ENCODE measurements at places on chromosomes 1 and 21.

DNA sequence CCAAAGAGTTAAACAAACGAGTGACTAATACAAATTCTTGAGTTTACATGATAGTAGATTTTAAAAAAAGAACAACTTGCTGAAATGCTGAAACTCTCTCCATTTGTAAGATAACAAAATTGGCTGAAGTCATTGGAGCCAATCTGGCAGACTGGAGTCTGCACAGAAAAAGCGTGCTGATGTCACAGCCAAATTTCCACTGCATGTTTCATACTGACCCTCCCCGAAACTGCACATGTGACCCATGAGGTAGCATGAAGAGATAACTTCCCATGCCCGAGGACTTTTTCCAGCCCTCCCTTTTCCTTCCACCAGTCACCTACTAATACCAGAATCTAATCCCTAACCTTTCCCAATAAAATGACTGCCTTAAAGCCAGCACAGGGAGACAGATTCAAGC is 1.2 kb upstream of the LELP1 start:
- no peak for DNase-seq

GRCh38 chr1:228181645-228182034 is 16.0 kb downstream of the IBA57 start:
- DNase-seq = no peak

DNA sequence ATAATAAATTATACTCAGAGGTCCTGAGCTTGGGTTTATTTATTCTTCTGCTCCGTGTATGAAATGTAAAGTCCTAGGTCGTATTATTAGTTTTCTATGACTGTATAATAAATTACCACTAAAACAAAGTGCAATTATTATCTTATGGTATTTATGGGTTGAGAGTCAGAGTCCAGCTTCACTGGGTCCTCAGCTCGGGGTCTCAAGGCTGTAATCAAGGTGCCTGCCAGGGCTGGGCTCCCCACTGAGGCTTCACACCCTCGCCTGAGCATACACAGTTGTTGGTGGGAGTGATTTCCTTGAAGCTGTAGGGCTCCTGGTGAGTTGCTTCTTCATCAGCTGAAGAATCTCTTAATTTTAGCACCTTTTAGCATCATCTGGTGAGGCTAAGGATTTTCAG is 15.2 kb downstream of the UBASH3A start:
- no peak for DNase-seq

DNA sequence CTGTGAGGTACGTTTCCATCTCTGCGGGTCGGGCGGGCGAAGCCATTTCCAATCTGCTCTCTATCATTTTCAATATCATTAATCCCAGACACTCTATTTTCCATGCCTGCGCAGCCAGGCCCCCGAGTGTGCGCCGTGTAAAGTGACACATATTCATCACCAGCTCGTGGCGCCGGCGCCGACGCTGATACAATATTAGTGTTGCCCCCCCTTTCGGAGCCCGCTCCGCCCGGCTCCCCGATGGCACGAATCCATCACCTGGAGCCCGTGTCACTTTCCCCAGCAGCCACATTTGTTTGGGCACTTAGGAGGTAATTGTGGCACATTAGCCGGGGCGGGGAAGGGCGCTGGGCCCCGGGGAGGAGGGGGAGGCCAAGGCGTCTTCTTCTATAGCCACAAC is 33.7 kb upstream of the DMBX1 start:
- DNase-seq = no peak

GRCh38 chr21:42041711-42042110 is 29.4 kb upstream of the UMODL1 start:
- no peak for DNase-seq

DNA sequence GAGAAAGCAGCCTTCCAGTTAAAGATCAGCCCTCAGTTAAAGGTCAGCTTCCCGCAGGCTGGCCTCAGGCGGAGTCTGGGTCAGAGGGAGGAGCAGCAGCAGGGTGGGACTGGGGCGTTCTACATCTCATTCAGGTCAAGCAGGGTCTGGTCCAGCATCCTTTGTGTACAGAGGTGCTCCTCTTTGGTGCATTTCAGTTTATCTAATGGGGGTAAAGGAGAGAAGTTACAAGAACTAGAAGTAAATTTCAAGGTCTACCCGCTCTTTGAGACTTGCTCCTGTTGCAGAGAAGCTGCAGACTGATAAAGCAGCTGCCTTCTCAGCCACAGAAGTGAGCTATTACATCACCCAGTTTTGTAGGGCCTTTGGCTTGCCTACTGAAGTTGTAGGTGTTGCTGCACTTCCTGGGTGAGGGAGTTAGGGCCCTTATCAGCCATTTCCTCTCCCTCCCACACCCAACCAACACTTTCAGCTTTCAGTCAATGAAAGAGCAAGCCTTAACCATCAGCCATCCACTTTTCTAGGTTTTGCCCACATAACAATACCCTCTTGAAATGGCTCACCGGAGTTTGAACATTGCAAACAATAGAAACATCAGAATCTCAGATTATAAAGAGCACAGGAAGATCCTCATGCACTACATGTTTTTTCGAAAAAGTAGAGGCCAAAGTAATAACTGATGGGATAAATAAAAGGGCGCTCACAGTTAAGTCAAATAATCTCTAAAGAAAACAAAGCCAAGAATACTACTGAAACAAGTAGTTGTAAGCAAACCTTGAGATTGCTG is 2.8 kb upstream of the NUP210L start:
- peak; percentile 24 for DNase-seq

GRCh38 chr21:31801551-31802219 is 69.8 kb upstream of the SCAF4 start:
- DNase-seq = no peak

- no peak for DNase-seq
Observed at GRCh38 chr1:53343831-53344668, 16.2 kb upstream of the LRP8 start.

GRCh38 chr1:222390181-222390580 is 157.7 kb downstream of the HHIPL2 start:
- DNase-seq = no peak

DNA sequence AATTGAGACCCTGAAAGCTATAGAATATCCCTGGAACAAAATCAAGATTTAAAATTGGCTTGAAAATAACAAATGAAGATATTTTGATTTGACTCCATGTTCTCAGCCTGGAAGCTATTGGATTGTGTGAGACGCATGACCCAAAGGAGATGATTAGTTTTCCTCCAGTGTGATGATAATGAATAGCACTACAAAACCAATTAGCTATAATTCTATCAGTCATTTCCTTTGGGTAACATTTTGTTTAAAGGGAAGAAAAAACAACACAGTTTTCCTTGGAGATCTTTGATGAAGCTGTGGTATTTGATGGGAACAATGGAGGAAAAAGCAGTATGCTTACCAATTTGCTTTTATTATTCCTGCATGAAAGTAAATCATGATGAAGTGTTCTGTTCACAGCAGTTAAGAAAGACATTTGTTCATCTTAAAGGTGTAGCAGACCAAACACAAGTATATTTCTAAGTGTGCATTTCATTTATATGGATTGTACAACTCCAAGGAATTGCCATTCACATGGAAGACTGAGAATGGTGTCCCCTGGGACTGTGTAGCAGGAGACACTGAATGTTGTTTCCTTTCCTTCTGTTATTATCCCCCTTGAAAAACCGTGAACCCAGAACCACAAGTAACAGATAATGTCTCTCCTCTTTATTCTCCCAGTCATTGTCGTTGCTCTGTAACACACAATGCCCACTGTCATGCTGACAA is 111.4 kb downstream of the CACHD1 start:
- DNase-seq = no peak

DNA sequence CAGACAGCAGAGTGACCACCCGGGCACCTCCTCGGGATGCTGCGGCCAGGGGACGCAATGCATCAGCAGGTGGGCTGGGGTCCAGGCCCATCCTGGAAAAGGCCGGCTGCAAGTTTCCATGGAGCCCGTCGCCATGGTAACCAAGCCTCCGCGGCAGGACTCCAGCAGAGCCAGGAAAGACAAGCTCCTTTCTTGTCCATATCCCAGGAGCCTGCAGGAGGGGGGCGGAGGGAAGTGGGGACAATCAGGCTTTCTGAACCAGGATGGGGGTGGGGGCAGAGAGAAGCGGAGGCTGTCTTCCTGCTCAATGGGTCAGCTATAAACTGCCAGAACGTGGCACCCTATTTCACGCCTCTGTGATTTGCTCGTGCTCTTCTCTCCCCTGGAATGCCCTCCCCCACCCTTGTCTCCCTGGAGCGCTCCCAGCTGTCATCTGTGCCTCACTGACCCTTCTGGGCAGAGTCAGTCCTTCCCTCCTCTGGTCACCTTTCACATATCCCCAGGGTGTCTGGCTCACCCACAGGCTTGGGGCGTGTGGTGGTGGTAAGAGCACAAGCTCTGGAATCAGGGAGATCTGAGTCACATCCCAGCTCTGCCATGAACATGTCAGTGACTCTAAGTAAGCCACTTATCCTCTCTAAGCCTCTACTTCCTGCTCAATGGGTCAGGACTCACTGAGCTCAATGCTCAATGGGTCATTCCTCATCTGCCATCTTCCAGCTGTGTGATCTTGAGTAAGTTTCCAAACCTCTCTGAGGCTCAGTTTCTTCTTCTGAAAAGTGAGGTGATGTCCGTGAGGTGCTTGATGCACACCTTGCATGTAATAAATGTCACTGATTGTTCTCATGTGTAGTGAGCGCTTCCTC is 58.9 kb upstream of the LAPTM5 start:
- peak; percentile 65 for DNase-seq

- DNase-seq = no peak
Observed at GRCh38 chr1:57162607-57163261, 196.9 kb upstream of the C8B start.

DNA sequence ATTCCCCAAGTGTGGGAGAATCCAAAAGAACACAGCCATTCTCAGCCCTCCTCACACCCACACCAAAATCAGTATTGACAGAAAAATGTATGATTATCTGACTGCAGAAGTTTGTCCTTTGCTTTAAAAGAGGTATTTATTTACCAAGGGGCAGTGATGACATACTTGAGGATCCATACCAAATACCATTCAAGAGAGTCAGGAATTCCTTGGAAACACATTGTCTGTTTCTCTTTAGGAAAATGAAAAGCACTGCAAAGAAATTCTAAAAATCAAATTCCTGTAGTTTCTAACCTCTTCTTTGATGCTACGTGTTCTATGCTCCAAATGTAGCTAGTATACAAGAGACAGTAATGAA is 509.6 kb upstream of the CXADR start:
- DNase-seq = no peak

DNA sequence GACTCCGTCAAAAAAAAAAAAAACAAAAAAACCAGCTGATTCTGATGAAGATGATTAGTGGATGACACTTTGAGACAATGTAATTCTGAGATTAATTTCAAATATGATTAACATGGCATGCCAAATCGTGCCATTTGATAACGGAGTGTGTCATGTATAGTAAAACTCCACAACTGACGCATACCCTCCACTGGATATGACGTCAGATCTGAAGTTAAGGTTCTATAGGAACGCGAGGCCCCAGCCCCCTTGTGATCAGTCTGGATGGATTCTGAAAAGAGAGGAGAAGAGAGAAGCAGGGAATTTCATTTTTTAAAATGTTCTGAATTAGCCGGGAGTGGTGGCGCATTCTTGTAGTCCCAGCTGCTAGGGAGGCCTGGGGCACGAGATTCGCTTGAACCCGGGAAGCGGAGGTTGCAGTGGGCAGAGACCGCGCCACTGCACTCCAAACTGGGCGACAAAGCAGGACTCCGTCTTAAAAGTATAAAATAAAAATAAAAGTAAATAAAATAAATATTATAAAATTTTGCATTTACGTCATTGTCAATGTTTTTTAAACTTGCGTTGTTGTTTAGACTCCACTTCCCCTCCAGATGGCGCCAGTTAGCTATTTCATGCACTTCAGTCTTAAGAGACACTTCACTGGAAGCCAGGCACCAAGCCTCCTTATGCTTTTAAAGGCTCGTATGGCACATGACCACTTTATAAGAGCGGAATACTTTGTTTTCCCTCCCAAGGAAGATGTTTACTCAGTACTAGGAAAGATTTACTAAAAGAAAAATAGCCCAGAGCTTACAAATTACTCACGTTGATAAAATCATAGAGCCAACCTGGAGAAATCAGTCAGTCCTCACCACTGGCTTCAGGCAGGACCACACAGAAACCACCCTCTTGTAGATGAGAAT is 65.5 kb downstream of the UBE2U start:
- peak; percentile 55 for DNase-seq

- no peak for DNase-seq
Observed at GRCh38 chr1:179883040-179883744, 1.1 kb downstream of the TOR1AIP1 start.

DNA sequence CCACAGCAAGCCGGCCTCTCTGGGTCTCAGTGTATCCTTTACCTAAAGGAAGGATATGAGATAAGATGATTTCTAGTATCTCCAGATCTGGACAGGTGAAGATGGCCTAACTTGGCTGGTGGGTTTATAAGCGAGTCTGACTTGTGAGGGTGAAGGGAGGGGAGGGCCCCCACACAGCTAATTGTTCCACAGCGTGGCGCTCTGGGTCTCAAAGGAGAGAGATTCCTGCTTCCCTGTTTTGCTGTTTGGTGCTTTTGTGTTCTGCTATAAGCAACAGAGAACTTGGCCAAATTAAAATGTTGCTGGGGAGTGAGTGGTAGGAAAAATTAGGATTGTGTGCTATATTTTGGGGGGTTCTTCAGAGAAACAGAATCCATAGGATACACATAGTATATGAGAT is 28.9 kb upstream of the NLRP3 start:
- DNase-seq = no peak

DNA sequence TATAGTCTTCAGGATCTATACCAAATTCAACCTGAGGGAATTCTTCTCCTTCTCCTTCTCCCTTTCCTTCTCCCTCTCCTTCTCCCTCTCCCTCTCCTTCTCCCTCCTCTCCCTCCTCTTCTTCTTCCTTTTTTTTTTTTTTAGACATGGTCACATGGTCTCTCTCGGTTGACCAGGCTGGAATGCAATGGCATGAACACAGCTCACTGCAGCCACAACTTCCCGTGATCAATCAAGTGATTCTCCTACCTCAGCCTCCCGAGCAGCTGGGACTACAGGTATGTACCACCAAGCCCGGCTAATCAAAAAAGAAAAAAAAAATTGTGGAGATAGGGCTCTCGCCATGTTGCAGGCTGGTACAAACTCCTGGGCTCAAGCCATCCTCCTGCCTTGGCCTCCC is 51.5 kb downstream of the DNAI4 start:
- DNase-seq = no peak

DNA sequence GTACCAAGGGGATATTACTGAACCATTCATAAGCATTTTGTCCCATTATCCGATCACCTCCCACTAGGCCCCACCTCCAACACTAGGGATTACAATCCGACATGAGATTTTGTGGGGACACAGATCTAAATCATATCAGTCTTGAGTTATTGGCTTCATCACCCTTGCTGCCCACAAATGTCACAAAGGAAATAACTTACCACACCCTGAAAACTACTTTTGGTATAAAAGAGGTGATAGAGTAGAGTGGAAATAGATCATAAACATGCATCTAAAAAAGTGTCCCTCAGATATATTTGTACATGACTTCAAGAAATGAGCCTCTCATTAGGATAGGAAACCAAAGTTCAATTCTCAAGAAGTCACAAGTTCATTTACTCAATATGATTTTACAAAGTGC is 22.6 kb upstream of the FCRL3 start:
- DNase-seq = no peak

Measured in non-pigmented ciliary epithelial cell (primary cell).